ENCODE measurements at places on chromosomes 6 and 20.

GRCh38 chr6:111220383-111221031, 133.2 kb downstream of the SLC16A10 start:
- no peak for DNase-seq

- no peak for DNase-seq
Observed at GRCh38 chr6:131897621-131898020, 53.6 kb downstream of the CCN2 start.

- DNase-seq, result no peak
Observed at GRCh38 chr20:35329435-35330139, 37.4 kb upstream of the FAM83C start.

- DNase-seq, result no peak
Observed at GRCh38 chr20:19073584-19074218, 138.7 kb upstream of the SLC24A3 start.

DNA sequence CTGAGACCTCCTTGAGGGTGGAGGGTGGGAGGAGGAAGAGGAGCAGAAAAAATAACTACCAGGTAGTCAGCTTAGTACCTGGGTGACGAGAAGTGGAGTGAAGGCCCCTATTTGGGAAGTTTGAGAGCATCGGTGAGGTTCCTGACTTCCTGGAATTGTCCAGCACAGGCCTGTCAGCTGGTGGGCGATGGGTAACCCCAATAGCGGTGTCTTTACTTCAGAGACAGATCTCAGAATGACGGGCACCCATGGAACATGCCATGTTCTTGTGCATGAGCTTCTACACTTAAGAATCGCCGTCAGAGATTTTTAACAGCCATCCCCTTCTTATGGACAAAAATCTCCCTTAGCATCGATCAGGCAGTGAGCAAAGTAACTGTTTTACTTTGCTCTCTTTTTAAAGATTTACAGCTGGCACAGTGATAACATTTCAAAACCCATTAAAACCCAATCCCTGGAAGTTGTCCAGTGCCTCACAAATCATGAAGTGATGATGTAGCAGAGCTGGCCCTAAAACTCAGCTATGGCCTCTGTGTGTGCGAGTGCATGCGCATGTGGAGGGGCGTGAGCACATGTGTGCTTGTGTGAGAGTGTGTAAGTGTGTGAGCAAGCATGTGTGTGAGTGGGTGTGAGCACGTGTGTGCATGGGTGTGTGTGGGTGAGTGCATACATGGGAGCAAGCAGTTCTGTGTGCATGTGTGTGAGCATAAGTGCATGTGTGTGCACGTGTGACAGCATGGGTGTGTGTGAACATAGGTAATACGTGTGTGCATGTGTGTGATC, 85.2 kb downstream of the DLL1 start:
- DNase-seq, result no peak

GRCh38 chr6:132768051-132768517, 10.4 kb upstream of the VNN2 start:
- DNase-seq, result no peak

DNA sequence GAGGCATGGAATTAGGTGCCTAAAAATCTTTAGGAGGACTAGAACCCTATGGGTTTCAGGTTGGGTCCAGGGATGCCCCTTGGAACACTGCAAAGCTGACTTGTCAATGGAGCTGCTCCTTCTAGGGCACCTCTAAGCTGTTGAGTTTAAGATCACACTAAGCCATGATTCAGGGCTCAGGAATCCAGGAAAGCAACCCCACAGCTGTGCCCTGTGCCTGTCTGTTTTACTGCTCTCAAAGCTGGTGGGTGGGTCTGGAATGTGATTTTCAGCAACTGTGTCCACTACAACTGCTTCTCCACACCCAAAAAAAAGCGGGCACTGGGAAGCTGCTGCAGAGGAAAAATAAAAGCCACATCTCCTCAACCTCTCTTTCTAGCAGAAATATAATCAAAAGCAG, 310.4 kb upstream of the MOCS1 start:
- no peak for DNase-seq

GRCh38 chr6:137217801-137218472, 1.2 kb downstream of the IFNGR1 start:
- no peak for DNase-seq

DNA sequence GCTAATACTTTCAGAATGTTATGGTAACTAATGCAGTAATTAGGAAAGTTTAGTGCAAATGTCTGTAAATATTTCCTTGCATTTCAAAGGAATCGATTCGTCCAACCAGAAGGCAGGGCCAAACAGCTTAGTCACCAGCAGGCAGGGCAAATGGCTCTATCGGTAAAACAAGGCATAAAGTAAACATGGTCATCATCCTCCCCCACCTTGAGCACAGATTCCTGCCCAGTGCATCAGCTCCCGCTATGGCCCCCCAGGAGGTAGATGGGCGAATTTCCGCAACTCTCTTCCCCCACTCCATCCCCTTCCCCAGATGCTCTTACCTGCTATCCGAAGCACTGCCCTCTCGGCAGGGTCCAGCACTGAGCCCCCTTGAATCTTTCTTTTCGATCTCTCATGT, 103.8 kb upstream of the BEND6 start:
- no peak for DNase-seq

- DNase-seq, result no peak
Observed at GRCh38 chr6:55496201-55496600, 82.8 kb downstream of the HMGCLL1 start.

- DNase-seq, result no peak
Observed at GRCh38 chr6:16163535-16164300, 34.8 kb downstream of the MYLIP start.

- DNase-seq, result no peak
Observed at GRCh38 chr6:83311231-83311630, 118.1 kb downstream of the RWDD2A start.

DNA sequence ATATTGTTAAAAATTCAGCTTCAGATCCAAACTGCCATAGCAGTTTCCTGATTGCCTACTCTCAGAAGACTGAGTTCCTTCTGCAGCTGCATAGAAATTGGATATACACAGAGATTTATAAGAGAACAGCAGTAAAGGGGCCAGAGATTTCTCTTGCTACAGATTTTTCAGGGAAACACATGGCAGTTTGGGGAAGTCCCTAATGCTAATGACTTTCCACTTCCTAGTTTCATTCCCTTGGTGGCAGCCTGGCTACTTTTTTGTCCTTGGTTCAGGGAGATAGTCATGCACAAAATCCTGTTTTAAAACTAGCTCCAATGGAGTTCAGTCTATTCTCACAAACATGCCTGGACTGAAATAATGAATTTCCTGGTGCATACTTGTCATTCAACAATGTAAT, 125.3 kb upstream of the PLCB4 start:
- no peak for DNase-seq

- DNase-seq, result no peak
Observed at GRCh38 chr6:30601436-30601814, 15.6 kb downstream of the PPP1R10 start.

GRCh38 chr6:129893640-129894039, 32.5 kb upstream of the TMEM244 start:
- no peak for DNase-seq

- DNase-seq, result no peak
Observed at GRCh38 chr20:4322499-4322898, 307.1 kb upstream of the RNF24 start.

DNA sequence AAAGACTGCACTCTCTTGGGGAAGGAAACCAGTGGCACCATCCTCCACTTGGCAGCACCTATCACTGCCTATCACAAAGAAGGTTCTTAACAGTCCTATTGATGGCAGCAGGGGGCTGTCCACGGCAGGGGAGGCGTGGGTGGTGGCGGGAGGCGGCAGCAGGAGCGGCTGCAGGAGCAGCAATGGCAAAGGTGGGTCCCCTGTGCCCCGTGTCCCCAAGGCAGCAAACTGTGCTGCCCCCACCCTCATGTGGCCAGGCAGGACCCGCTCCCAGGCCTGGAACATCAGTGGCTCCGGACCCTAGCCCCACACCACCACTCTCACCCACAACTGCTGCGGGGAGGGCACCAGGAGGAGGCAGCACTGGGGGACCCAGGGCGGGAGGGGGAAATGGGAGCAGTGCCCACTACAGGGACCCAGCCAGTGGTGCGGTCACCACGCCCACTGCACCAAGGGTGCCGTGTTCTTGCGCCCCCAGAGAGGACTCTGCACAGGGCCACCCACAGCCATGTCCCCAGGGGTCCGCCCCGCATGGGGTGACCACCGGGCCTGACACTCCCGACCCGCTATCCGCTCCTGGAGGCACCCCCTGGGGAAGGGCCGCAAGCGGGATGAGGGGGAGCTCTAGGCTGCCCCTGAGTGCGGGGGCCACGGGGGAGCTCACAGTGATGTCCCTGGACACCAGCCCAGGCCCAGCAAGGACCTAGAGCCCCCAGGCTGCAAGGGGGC, 54.6 kb downstream of the GMDS start:
- DNase-seq, result no peak

- DNase-seq, result no peak
Observed at GRCh38 chr20:56616716-56617115, 12.4 kb upstream of the TFAP2C start.

GRCh38 chr6:22596011-22596410, 26.6 kb downstream of the HDGFL1 start:
- DNase-seq, result no peak

DNA sequence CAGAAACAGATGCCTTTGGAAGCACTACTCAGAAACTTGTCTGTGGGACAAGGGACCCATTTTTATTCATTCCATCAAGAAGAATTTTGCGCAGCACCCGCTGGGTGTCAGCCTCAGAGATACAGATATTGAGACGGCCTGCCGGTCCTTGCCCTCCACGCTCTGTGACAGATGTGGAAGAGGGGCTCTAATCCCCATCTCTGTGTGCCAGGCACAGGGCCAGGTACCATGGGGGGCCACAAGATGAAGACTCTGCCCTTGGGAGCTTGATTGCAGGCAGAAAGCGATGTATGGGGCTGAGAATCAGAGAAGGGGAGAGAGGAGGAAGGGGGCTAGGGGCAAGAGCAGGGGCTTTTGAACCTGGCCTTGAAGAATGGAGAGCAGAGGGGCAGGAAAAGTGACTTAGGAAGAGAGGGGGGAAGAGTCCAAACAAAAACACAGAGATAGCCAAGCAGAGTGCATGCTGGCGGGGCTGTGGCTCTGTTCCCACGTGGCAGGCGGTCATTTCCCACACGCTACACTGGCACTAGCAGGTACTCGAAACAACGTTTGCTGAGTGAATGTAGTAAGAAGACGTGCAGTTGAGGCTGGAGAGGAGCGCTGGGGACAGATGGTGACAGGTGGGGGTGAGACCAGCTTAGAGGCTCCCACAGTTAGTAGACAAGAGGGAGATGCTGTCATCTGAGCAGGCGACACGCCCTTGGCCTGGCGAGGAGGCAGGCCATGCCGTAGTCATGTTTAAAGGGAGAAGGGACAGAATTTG, 170.3 kb upstream of the SNX9 start:
- no peak for DNase-seq

GRCh38 chr6:113664909-113665308, 192.2 kb upstream of the MARCKS start:
- no peak for DNase-seq

DNA sequence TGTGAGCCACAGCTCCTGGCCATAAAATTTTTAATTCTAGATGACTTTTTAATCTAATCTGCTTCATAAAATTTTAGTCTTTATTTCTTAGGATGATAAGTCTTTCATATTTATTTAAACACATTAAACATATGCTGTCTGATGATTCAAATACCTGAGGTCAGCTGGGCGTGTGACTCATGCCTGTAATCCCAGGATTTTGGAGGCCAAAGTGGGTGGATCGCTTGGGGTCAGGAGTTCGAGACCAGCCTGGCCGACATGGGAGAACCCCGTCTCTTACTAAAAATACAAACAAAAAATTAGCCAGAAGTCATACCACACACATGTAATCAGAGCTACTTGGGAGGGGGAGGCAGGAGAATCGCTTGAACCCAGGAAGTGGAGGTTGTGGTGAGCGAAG, 53.1 kb downstream of the RBM24 start:
- DNase-seq, result no peak

DNA sequence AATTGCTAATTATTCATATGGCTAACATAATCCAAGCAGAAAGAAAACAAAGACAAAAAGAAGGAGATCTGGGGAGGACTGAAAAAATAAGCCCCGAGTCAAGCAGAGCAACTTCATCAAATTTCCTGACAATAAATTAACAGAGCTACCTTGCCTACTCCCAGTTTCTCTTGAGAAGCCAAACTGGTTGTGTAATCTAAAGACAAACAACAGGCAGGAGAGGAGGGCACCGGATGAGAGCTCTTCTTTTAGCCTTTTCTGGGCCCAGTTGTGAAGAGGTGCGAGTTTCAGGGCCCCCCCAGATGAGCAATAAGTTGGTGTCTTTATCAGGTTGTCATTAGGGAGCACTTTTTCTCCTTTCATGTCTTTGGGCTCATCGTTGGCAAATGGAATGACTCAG, 197.1 kb upstream of the PCSK2 start:
- no peak for DNase-seq

- DNase-seq, result no peak
Observed at GRCh38 chr6:57158658-57159057, 13.5 kb upstream of the BAG2 start.

- DNase-seq, result no peak
Observed at GRCh38 chr20:36628076-36628475, 17.9 kb downstream of the SLA2 start.

DNA sequence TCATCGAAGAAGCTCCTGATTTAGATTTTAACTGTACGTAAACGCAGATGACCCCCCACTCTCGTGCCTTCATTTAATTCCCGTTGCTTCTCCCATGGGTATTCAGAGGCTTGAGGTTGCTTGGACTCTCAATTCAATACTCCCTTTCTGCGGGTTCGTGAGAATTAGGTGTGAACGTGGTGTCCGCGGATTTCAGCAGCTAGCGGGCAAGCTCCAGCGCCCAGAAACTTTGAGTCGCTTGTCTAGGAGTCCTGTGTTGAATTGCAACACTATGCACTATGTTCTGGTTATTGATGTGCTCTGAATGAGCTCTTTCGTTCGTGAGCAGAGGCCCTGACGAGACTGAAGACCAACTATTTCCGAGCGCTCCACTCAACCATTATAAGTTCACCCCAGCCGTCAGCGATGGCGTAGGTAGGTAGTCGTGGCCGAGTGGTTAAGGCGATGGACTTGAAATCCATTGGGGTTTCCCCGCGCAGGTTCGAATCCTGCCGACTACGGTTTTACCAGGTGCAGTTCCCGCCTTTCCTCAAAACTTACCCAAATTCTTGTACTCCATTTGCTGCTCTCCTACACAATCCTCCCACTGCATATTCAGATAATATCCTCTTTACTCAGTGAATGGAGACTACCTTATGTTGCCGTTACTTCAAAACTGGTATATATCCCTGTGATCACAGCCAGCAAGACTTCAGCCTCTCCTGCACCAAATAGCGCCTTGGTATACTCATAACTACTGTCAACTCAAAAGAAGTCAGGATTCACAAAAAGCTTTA, 72.6 kb upstream of the ZNF184 start:
- DNase-seq, result no peak

- DNase-seq, result no peak
Observed at GRCh38 chr6:18515767-18516166, 128.6 kb downstream of the RNF144B start.

GRCh38 chr6:160239929-160240690, 18.5 kb downstream of the SLC22A2 start:
- DNase-seq, result no peak

GRCh38 chr6:4287811-4288244, 152.5 kb upstream of the ECI2 start:
- DNase-seq, result no peak

- DNase-seq, result no peak
Observed at GRCh38 chr6:15462717-15463525, 199.9 kb downstream of the DTNBP1 start.
